ENCODE measurements at places on chromosomes 6 and 20.

GRCh38 chr6:139642346-139642745, 267.9 kb upstream of the CITED2 start:
- no peak for DNase-seq

GRCh38 chr6:148455225-148455624, 112.6 kb downstream of the SASH1 start:
- DNase-seq: no peak

DNA sequence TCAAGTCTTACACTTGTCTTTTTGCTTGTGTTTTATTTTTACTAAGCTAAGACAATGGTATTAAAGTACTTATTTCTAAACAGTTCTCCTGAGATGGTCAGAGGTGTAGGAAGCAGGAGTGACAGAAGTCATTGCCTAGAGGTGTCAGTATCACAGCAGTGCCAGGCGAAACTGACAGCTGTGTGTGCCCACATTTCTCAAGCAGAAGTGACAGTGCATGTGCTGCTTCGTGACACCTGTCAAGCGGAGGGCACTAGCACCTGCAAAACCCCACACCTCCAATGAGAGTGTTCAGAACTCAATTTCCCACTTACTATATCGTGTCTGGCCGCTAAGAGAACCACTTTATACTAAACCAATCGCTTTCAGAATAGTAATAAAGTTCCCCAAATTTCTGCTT, 82.8 kb downstream of the SLC23A2 start:
- no peak for DNase-seq

- no peak for DNase-seq
Measured at GRCh38 chr6:13641315-13641714, 26.2 kb downstream of the NOL7 start.

- no peak for DNase-seq
Measured at GRCh38 chr20:14848806-14849205, 511.4 kb upstream of the FLRT3 start.

GRCh38 chr6:134454794-134455193, 136.9 kb upstream of the SGK1 start:
- no peak for DNase-seq

DNA sequence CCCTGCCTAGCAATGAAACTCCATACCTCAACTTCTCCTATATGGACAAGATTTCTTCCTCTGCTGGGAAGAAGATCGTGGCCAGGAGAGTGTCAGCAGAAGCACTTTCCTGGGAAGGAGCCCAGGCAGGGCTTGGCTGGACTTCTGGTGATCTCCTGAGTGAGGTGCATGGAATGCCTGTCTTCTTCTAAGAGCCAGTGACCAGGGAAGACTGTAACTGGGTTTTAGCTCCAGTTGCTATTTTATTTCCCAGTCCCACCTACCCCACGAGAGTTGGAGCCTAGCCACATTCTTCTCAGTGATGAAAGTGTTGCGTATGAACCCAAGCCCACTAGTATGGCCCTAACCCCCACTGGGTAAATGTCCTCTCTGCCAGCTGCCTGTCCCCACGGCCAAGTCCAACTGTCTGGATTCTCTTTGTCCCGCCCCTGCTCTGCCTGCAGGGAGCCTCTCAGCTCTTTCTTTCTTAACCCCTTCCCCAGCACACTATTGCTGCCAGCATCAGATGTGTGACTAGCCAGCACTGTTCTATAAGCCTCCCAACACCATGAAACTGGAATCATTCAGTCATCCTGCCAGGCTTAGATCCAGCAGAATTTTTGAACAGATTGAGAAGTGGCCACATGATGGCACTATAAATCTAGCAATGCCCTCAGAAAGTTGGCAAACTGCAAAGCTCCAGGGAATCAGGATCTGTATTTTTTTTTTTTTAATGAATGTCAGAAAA, 69.8 kb upstream of the FAM184A start:
- no peak for DNase-seq

GRCh38 chr6:106117579-106117978, 31.4 kb downstream of the PRDM1 start:
- no peak for DNase-seq

- DNase-seq: no peak
Measured at GRCh38 chr6:6892744-6893583, 214.8 kb upstream of the RREB1 start.

- no peak for DNase-seq
Measured at GRCh38 chr20:53980031-53980465, 90.3 kb downstream of the BCAS1 start.

GRCh38 chr6:13404228-13404891, 76.0 kb upstream of the TBC1D7 start:
- no peak for DNase-seq

GRCh38 chr6:167237438-167238145, 53.5 kb upstream of the UNC93A start:
- no peak for DNase-seq

DNA sequence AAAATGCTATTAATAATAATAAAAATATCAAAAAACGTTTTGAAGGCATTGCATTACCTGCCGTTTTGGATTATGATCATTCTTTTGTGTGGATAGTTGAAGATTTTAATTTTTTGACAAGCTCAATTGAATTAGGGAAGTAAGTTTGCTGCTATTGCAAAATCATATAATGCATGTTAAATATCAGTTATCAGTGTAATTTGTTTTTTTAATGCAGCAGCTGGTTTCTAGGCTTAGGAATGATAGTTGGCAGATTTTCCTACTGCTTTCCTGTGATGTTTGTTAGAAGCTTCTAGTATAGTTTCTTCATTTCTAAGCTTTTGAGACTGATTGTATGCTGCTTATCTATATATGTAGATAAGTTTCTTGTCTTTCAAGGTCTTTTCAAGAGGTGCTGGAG, 99.0 kb downstream of the JARID2 start:
- no peak for DNase-seq

- no peak for DNase-seq
Measured at GRCh38 chr6:90204327-90205056, 92.2 kb downstream of the BACH2 start.

GRCh38 chr20:8124639-8125038, 7.4 kb upstream of the PLCB1 start:
- no peak for DNase-seq

- no peak for DNase-seq
Measured at GRCh38 chr20:58623579-58624473, 27.3 kb upstream of the STX16 start.

- peak; percentile 25 for DNase-seq
Measured at GRCh38 chr20:63735859-63736718, at the start of gene LIME1. Gene LIME1 (plus strand): TSS chr20:63736664. CDS start chr20:63737550, 886 bp downstream.

DNA sequence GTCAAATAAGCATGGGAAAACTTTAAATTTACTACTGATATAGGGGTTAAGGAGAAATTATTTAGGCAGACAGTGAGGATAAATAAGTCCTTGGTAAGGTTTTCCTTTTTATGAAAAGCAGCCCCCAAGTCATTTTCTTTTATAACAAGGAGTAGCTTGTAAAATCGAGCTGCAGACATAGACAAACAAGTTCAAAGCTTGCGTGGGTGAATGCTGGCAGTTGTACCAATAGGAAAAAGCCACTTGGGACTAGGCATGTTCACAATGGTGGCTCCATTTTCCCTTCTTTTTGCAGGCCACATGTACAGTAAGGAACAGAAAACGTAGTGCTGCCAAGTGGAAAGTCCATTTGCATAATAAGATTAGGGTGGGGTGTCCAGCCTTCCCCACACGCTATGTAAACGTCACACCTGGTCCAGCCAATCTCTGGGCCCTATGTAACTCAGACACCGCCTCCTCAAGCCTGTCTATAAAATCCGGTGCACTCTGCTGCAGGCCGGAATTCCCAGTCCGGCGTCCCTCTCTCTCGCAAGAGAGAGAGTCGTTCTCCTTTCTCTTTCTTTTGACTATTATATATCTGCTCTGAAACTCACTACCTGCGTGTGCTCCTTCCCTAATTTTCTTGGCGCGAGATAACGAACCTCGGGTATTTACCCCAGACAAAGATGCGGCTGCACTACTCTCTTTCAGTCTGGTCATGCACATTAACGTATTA, 217.1 kb upstream of the MAN1A1 start:
- DNase-seq: no peak

All from stimulated activated CD4-positive, alpha-beta T cell treated with anti-CD3 and anti-CD28 coated beads, Interleukin-2, amount 100 ng/mL, for 48 hours (primary cell).